NCI-H460 (cell line): ENCODE measurements at places on chromosomes 4 and X.

- no peak for DNase-seq
These were observed 190.3 kb downstream of the MAML3 start for GRCh38 chr4:139963708-139964107.

- no peak for DNase-seq
These were observed 9.6 kb downstream of the ZAR1 start for GRCh38 chr4:48499551-48500066.

GRCh38 chr4:150315175-150315574, 236.9 kb downstream of the DCLK2 start:
- DNase-seq = no peak

GRCh38 chr4:122537388-122538135, 81.0 kb upstream of the IL2 start:
- DNase-seq = no peak

DNA sequence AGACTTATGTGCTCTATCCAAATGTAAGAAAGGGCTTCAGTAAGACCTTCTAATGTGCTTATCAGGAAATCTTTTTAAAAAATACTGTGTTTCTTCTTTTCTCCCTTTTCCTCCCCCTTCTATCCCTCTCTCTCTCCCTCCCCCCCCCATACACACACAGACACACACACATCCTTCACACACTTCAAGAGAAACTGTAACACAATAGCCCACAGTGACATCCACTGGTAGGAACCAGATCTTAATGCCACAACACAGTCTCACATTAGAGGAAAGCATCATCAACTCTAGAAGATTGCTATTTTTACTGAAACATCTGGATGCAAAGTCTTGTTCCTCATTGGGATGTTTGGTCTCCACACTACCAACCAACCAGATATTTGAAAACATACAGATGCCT, 4.6 kb downstream of the PCDH19 start:
- DNase-seq = no peak

DNA sequence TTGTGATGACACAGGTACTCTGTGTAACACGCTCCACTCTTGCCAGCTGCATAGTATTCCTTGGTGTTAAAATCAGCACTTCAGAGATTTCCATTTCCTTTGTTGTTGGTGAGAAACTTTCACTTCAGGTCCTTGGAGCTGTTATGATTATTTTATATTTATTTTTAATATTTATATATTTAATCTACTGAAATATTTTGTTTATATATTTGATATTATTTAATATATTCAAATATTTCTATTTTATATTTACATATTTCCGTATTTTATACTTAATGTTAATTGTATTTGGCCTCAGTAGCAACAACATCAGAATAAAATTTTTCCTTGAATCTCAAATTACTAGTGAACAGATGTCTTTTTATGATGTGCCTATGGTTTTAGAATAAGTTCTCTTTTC, 225.3 kb downstream of the MAGEB17 start:
- DNase-seq = no peak
